Right forelimb (tissue), 1 donor: ENCODE measurements at places on chromosomes 3 and 15.

DNA sequence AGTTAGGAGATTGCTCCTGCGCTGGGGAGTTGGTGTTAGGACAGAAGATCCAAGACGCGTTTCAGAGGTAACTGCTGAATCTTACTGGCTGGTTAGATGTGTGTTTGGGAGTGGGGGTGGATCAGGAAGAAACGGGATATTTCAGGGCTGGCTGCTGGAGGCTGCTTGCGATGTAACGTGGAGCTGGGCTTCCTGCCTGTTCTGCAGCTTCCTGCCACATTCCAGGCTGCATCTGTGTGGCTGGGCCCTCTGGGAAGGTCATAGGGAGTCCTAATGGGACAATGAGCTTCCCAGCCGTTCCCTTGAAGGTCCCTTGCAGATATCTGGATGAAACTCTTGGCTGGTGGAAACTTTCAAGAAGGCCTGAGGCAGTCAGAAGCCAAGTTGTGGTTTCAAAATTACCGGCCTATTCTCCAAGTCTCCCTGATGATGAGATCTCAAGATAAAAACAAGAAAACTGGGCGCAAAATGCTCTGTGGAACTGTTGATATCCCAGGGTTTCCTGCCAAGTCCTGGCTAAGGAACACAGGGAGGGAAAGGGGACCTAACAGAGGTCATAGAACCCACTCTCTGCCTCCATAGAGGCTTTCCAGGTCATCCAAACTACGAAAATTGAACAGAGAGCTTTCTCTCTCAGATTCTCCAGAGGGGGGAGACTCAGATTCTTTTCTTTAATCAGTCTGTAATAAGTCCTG is 67.0 kb downstream of the NOX5 start:
- peak; percentile 88 for DNase-seq

DNA sequence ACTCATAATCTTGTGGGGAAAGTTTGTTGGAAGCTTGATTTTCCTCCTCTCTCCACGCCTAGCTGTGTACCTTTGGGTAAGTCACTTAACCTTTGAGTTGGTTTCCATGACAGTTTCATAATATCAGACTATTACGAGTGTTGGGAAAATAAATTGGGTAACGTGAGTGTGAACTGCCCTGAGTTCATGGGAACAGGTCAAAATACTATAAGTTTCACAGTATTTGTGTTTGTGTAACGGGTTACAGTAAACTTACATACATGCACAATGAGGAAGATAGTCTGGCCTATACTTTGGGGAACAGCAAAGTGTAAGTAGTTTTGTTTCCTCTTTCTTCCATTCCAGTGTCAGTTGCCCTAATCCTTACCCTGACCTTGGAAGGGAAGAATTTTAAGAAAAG is 509.9 kb downstream of the MECOM start:
- no peak for DNase-seq

DNA sequence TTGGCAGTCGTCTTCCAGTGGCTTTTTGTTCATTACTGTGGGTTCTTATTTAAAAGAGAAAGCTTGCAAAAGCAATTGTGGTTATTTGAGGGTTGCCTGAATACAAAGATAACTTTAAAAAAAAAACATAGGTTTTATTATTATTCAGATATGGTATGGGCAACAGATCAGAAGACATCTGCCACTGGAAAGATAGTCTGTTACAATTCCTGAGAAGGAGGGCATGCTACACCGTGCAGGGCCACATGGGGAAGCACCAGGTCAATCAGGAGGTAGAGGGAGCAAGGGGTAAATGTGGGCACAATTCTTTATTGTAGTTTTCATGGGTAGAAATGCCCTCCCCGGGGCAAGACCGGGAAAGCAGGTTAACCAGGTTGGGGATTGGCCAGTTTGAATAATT is 46.5 kb downstream of the BBS4 start:
- DNase-seq: no peak

DNA sequence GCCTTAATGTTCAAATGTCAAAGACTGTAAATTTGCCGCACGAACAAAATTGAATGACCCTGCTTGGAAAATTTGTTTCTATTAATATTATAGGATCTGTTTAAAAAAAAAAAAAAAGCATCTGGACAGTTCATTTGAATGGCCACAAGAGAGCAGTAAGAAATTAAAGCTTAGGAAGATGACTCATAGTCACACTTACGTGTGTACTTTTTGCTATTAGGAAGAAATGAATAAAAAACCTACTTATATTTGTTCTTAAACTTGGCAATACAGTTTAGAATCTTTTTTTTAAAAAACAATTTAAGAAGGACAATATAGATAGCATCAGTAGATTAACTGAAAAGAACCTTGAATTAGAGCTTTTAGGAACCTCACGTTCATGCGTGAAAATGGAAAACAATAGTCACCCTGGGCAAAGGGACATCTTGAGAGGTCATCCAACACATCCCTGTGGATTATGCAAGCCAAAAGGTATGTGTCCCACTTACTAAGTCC is 621.8 kb downstream of the MECOM start:
- DNase-seq: no peak

DNA sequence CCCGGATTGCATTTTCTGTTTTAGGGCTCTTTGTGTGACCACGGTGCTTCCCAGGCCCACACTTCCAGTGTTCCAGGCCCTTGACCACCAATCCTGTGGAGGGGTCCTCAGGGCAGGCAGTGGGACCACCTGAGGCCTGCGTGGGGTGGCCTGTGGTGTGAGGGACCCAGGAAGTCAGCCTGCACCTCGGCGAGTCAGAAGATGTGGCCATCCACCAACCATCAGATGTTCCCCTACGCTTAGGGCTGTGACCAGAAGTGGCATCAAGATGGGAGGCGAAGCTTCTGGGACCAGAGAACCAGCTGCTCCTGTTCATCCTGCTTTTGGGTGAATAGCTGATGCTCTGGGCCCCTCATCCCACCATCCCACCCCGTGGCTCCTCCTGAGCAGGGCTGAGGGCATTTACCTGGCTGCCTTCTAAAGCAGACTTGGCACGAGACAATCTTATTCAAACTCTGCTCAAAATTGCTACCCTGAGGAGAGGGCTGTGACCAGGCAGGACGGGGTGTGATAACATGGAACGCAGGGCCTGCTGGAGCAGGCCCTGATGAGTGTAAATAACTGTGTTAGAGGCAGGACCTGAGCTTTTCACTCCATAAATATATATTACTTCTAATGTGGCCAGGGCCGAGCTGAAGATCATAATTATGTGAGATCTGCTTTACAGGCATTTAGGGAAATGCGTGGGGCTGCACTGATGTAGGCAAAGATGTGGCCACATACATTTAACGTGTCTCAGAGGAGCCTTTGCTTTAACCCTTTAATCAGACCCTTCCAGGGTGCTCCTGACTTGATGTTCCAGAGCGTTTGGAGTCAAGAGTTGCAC is 28.8 kb downstream of the SMAD3 start:
- DNase-seq: no peak

GRCh38 chr15:40702077-40702476 is 7.1 kb downstream of the RAD51 start:
- no peak for DNase-seq

GRCh38 chr15:85716261-85716660 is 78.5 kb downstream of the KLHL25 start:
- no peak for DNase-seq

- no peak for DNase-seq
These were observed 18.3 kb downstream of the MAGEL2 start for GRCh38 chr15:23629234-23629805.

GRCh38 chr3:172099495-172099808 is 60.1 kb downstream of the FNDC3B start:
- DNase-seq: no peak

- DNase-seq: no peak
These were observed 95.7 kb downstream of the CD47 start for GRCh38 chr3:107994956-107995715.

DNA sequence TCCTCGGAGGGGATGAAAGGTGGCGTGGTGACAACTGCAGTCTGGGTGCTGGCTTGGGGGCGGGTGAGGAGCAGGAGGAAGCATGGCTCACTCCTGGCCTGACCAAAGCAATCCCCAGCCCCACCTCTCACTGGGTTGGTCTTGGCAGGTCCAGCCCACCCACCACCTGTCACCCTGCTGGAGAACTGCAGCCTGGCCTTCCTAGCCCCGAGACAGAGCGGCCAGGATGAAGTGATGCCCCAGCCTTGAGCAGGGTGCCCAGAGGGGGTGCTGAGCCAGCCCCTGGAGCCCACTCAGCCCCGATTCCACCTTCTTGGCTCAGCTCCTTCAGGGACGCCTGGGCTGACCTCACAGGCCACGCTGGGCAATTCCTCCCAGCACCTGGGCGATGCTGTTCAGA is 89.9 kb downstream of the IQSEC1 start:
- no peak for DNase-seq

DNA sequence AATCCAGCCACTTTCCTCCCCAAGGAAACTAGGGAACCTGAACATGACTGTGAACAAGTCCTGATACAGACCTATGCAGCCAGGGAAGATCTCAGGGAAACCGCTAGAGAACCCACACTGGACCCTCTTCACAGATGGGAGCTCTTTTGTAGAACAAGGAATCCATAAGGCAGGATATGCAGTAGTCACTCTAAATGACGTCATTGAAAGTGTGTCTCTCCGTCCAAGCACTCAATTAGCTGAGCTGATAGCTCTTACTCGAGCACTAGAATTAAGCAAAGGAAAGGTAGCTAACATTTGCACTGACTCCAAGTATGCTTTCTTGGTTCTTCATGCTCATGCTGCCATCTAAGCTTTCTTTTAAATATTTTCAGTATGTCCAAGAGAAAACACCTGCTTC is 10.0 kb upstream of the SMCO1 start:
- no peak for DNase-seq

DNA sequence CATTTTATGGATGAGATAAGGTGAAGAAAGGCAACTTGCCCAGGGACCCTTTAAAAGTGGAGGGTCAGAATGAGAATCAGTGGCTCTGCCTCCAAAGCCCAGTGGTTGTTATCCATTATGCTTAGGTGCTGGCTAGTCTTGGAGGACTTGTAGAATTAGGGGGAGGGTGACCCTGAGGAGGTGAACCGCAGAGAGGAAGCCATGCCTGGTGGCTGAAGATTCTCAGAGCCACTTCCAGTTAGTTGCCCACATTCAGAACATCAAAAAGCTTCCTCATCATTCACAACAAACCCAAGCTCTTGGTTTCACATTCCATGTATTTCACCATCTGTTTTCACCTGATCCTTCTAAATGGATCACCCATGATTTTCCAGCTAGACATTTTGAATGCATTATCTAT is 11.2 kb downstream of the EBLN2 start:
- DNase-seq: no peak

- no peak for DNase-seq
These were observed 233.5 kb downstream of the IL20RB start for GRCh38 chr3:137191133-137191923.

DNA sequence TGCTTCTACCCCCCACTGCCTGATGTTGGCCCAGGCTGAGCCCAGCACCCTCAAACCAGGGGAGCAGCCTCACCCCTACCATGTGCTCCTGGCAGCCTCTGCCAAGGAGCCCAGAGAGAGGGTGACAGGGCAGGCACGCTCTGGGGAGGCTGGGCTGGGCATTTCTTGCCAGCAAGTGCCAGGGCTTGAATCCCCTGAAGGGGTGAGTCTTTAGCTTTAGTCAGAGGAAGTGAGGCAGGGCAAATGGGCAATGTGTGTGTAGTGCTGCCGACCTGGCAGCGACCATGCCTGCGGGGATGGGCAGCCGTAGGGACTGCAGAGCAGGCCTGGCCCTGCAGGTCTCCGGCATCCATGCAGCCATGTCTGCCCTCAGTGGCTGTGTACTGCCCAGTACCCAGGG is 18.1 kb downstream of the DUSP7 start:
- no peak for DNase-seq

DNA sequence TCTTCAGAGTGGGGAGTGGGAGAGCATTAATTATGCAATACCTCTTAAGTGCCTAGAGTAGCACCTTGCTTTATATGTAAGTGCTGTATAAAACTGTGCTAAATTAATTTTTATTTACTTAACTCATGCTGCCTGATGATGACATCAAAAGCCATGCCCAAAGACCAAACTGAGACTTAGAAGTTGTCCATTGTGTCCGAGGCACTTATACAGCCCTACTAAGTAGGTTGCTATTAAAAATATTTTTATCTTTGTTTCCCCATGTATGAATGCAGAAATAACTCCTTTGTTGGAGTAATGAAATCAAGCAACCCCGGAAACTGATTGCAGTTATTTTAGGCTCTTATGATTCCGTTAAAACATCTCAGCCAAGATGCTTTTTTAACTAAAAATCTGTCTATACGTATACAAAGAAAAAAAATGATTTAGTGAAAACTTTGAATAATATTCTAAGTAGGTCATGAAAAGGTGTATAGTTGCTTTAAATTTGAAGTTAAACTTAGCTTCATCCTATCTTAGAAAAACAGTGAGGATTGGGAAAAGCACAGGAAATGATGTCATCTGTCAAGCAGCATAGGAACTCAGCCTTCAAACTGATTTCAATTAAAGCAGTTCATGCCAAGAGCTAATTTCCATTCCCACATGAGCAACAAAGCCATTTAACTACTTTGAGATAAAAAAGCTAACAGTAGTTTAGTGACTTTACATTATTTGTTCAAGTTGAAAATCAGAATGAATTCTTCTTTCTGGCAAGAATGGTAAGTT is 43.0 kb downstream of the FBN1 start:
- no peak for DNase-seq

- no peak for DNase-seq
These were observed 28.1 kb downstream of the ITGB5 start for GRCh38 chr3:124859025-124859424.

GRCh38 chr3:36893137-36893557 is 51.7 kb downstream of the TRANK1 start:
- no peak for DNase-seq

- no peak for DNase-seq
These were observed 30.0 kb upstream of the MEIS2 start for GRCh38 chr15:37130356-37130755.

DNA sequence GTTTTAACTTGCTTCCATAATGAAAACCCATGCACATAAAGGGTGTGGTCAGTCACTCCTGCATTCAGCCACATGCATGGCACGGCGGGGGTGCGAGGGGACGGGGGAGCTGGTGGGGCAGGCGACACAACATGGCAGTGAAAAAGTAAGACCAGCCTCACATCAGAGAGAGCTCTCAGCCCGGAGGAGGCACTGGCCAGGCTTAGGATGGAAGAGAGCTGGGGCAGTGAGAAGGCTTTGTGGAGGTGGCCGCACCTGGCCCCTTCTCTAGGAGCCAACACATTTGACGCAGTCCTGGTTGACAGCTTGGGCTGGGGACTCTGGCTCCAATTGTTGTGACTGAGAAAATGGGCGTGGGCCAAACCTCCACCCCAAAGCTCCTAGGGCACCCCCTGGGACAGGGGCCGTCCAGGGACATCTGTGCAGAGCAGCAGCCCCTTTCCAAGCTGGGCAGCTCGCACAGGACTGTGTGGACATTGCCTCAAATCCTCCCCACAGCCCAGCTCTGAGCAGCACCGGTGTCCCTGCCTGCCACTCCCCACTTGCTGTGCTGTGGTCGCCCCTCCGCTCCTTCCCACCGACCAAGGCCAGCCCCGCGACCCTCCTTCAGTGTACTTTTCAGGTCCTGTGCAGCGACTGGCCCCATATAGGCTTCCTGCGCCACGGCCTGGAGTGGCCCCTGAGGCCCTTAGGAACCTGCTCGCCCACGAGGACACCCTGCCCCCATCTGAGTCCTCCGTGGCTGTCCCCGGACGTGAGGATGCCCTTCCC is 126.0 kb upstream of the IQSEC1 start:
- DNase-seq: peak; percentile 30
